SW 1271 (cell line): ENCODE measurements at places on chromosomes 2 and 18.

GRCh38 chr2:69998761-69999160, 37.3 kb upstream of the ASPRV1 start:
- no peak for DNase-seq

GRCh38 chr18:46332921-46333341, 228.7 kb downstream of the HAUS1 start:
- no peak for DNase-seq

GRCh38 chr2:106138543-106139237, 55.4 kb downstream of the UXS1 start:
- no peak for DNase-seq

DNA sequence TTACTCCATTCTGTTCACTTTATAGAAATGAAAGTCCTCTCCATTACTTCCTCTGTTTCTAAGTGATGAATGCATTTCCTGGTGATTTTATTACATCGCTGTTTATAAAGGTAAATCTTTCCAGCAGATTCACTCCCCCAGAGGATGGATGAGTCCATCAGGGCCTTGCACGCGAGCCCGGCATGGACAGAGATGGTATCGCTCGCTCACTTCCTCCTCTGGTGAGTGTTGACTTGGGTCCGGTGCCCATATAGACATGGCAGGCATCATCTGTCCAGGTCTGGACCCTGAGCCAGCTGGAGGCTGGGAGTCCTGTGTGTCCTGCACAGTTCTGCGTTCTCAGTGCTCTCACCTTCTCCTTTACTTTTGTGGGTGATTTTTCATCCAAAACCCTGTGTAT, 733.6 kb upstream of the SALL3 start:
- no peak for DNase-seq

DNA sequence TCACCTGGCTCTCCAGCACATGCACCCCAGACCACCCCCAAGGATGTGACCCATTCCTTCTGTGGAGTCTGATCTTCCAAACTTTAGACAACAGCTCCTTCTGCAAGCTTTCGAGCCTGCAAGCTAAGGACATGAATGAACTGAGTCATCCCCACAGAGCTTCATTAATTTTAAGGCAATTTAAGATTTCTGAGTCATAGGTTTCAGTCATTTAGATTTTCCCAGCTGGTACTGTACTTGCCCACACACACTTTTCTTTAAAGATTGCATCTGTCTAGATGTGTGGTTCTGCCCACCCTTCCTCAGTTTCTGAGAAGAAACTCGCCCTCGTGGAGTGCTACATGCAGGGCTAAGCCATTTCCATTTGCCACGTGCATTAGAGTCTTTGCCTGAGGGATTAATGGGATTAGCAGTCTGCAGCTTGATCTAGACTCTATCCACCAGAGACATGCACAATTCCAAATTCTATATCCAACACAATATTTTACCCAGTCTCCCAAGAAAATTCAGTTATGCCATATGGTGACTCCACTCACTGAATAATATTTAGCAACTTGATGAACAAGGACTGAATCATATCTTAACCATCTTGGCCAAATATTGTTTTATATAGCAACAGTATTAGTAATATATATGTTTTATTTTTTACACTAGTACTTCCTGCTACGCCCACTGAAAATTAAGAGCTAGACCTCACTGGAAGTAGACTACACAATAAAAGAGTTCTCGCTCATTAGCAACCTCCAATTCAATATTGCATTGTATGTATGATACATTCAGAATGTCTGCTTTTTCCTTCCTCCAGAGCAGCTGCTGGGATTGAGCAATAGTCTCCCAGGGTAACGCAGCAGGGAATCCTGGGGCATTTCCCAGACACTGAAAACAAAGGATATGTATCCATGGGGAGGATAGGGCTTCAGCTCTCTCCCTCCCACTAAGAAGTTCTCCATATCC, 14.3 kb upstream of the TRIB2 start:
- DNase-seq, result no peak

DNA sequence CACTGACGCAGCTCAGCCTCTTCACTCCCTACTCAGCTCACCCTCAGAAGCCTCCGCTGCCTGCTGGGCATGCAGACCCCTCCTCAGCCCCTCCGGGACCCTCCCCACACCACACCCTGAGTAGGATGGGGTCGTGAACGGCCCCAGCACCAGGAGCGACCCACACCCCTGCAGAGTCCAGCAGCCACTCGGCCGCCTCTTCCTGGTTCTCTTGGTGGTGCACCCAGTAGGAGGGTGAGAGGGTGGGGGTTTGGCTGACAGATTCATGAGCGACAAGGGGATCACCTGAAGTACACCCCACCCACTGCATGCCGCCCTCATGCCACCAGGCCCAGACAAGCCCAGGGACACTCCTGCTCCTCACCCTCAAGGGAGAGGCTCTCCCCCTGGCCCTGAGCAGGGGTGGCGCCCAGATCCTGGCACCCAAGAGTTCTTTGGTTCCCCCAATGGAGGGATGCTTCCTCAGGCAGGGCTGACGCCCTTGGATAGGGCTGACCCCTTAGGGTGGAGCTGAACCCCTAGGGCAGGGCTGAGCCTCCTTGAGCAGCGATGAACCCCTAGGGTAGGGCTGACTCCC, 76.6 kb upstream of the GPC1 start:
- no peak for DNase-seq

- no peak for DNase-seq
Observed at GRCh38 chr2:202090530-202090929, 17.5 kb downstream of the KIAA2012 start.
